ENCODE measurements at places on chromosomes 6 and 20.

- DNase-seq, result no peak
These were observed 120.0 kb upstream of the GGTLC1 start for GRCh38 chr20:24108581-24108980.

DNA sequence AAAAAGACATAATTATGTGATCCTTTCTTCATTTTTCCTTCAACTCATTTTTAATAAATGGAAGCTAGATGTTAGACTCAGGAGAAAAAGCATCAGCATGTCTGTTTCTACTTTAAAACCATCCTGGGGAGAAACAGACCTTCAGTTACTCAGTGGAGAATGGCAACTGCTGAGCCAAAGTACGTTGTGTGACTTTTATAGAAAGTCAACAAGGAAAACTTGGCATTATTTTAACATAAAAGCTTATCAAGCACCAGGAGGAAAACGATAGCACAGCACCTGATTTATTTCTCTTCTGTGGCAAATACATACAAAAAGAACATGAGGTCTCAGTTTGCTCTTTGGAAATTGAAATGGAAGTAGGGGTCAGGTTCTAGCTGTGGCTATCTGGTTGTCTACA lies 115.3 kb upstream of the RIPOR2 start:
- DNase-seq, result no peak

DNA sequence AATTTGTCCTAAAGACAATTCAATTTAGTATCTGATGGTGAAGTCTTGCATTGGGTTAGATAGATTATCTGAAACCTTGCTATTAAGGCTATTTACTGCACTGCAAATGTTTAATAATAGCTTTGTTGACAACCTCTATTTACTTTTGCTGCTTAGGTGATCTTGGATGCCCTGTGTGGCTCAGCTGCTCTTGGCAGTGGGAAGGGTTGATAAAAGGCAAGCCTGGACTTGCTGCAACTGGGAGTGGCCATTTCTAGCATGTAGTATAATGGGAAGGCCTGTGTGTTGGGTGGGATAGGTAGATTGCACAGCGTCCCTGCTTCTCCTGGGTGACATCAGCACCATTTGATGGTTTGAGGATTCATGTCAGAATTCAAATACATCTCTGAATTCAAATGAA lies 49.1 kb downstream of the ARMC2 start:
- DNase-seq, result no peak

GRCh38 chr6:116556065-116556464 lies 2.5 kb downstream of the CALHM4 start:
- DNase-seq, result no peak

GRCh38 chr6:40933864-40934263 lies 105.2 kb downstream of the UNC5CL start:
- DNase-seq, result no peak

DNA sequence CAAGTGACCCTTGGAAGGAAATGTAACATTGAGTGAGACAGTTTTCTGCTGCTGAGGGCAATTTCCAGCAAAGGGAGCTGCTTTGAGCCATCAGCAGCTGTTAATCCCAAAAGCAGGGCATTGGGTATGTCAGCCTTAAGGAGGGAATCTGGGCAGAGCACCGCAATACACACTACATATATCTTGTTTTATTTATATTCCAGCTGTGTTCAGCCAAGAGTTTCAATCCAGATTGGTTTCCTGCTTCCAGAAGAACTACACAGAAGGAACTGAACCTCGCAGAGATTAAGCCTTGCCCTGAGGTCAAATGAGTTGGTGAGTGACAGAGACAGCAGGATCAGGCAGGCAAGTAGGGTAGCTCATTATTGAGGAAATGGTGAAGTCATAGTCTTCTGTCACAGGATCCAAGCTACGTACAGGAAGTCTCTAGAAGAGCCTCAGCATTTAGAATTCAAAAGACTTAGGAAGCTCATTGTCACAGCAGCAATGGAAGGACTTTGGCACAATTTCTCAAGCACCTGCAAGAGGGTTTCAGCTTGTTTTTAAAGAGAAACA lies 109.9 kb upstream of the HEY2 start:
- DNase-seq, result no peak

- DNase-seq, result no peak
These were observed 177.6 kb downstream of the UST start for GRCh38 chr6:148924226-148925012.

- DNase-seq, result no peak
These were observed 38.9 kb downstream of the ARHGAP40 start for GRCh38 chr20:38640521-38640920.

- no peak for DNase-seq
These were observed 146.7 kb upstream of the SLC22A23 start for GRCh38 chr6:3603340-3604130.
